ENCODE measurements at places on chromosomes 6 and 20.

- DNase-seq = no peak
Measured at GRCh38 chr20:10308652-10309051, 90.0 kb downstream of the SNAP25 start.

DNA sequence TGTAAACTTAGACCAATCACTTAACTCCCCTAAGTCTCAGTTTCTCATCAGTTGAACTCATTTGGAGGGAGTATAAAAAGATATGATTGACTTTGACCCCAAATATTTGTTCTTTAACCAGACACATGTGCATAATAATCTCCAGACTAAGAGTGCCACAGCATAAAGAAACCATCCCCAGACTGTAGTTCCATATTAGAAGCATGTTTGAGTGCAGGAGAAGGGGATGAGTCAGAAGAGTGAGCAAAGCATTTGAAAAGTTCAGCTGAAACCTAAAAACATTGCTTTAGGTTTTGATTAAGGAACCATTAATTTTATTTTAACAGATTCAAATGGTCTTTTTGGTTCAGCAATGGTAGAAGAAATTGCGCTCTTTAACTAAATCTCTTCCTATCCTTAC, 654.8 kb downstream of the UTRN start:
- DNase-seq = no peak

- no peak for DNase-seq
Measured at GRCh38 chr6:134258849-134259306, 59.0 kb downstream of the SGK1 start.

DNA sequence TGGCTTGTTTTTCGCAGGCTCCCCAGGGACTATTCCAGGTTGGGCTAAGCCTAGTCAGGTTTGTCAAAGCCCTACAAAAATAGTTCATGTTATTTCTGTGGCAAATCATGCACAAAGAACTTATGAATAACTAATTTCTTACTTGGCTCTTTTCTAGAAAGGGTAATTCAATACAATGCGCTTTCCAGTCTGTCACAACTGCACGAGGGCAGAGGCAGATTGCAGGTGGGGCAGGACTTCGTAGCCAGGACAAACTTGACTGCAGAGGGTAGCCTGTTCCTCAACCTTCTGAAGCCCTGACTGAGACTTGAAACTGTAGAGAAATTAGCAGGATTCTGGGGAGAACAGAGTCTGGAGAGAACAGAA, 253.5 kb downstream of the QKI start:
- no peak for DNase-seq
